ENCODE measurements at places on chromosomes 16 and 17.

GRCh38 chr16:72197545-72197944 lies 25.6 kb upstream of the PMFBP1 start:
- no peak for DNase-seq

- no peak for DNase-seq
These were observed 37.4 kb upstream of the COQ7 start for GRCh38 chr16:19029980-19030379.

- no peak for DNase-seq
These were observed 103.9 kb downstream of the OR1D5 start for GRCh38 chr17:2959371-2960130.

DNA sequence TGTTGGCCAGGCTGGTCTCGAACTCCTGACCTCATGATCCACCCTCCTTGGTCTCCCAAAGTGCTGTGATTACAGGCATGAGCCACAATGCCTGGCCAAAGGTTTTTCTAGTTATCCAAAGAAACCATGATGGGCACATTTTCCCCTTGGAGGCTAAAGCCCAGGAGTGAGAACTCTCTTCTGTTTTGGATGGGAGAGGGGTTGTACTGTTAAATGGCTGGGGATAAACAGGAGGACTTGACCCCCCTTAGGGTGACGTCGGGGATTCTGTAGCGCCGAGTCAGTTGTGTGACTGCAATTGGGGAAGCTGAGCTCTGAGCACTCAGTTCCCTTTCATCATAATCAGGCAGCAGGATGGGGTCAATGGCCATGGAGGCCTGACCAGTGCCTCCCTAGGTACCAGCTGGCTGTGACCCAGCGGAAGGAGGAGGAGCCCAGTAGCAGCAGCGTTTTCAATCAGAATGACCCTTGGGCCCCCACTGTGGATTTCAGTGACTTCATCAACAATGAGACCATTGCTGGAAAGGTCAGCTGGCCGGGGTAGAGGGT lies 4.1 kb downstream of the AOC3 start:
- DNase-seq = no peak

DNA sequence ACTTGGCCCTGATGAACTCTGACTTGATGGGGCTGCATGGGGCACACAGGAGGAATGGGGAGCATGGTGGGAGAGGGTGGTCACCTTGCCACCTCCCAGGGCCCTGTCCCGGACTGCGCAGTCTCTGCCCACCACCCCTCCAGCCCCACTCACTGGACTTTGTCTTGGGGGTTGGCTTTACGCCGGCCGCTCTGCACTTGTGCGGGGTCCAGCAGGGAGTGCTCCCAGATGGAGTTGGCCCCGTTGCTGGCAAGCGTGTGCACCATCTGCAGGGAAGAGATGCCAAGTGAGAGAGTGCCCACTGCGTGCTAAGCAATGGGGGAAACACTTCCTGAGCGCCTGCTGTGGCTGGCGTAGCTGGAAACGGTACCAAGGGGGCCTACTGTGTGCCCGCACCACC lies 6.7 kb downstream of the GIT1 start:
- DNase-seq = no peak

DNA sequence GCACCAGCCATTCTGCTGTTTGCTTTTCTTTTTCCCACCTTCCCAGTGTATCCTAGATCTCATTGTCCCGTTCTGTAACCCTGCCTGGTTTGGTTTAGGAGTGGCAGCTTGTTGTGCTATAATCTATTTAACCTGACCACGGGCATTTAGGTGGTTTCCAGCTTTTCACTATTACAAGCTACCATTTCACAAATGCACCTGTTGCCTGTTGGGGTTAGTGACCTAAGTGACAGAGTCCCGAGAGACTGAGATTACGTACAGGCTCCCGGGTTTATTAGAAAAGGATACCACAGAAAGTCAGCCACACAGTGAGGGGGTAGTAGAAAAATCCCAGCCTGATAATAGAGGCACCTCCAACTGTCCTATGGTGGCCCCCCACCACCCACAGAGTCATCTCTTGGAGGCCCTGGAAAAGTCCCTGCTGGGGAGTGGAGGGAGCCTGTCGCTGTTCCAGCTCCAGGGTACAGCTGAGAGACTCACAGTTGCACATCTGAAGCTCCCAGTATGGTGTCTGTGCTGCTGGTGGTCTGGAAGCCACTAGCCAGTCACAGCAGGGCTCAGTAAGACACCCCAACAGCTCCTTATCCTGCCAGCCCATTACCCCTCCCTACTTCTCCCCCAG lies 21.2 kb downstream of the CLEC16A start:
- no peak for DNase-seq

DNA sequence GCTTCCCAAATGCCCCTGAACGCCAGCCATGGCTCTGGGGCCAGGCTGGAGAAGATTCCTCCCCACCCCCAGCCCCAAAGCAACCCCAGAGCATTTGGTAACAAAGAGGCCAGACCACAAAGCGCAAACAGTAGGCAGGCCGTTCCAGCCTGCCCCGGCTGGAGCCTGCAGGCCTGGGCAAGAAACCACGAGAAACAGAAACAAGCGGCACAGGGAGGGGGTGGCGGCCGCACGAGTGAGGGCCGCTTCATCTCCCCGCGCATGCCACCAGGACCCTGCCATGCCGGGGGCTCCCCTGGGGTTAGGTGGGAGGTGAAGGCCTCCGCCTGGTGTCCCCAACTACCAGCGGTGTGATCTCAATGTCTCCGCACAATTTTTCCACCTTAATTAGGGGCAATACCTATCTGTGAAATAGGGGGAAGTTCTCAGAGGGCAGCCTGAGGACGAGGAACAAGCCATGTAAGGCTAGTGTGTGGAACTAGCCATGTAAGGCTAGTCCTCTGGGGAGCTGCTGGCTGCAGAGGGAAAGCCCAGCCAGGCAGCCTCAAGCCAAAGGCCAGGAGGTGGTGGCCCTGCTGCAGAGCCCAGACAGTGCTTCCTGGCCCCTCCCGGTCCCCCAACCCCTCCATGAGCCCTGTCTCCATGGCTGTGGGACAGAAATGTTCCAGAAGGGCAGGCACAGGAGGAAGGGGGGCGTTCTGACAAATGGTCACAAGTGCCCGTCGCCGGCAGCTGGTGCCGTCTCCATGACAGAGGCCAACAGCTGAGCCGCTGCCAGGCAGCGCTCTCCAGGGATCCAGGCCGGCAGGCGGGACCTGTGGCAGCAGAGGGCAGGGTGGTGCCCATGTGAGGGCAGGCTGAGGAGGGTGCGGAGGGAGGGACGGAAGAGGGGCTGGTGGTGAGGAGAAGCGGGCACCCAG lies 14.5 kb upstream of the MTSS2 start:
- no peak for DNase-seq

DNA sequence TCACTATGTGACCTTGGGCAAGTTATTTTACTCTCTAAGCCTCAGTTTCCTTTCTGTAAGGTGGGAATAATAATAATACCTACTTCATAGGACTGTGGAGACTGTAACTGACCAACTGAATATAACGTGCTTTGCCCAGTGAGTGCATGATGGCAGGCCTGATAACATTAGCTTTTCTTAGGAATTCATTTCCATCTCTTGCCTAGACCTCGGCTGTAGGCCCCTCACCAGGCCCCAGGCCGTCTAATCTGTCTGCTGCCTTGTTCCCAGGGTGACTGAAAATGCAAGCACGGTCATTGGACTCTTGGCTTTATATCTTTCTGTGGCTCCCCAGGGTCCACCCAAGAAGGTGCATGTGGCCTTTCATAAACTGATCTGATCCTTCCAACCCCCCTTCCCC lies 6.7 kb upstream of the UBE2O start:
- DNase-seq = no peak

DNA sequence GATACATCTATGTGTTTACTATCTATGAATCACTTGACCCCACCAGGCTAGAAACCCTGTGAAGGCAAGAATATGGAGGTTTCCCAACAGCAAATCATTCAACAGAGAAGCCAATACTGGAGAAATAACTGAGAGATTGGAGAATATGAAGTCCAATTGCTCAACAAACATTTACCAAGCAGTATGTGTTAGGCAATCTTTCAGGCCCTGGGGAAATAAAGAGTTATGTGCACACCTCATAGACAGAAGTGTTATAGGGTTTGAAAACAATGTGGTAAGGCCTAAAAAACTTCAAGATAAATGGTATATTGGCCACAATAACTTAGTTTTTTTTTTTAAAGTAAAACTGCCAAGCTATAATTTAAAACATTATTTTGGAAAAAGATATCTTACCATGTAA lies 1245.8 kb downstream of the CDH11 start:
- DNase-seq = peak; percentile 37

GRCh38 chr16:66920924-66921680 lies 2.4 kb upstream of the CDH16 start:
- no peak for DNase-seq

GRCh38 chr17:75695141-75695829 lies 26.0 kb upstream of the ITGB4 start:
- no peak for DNase-seq

DNA sequence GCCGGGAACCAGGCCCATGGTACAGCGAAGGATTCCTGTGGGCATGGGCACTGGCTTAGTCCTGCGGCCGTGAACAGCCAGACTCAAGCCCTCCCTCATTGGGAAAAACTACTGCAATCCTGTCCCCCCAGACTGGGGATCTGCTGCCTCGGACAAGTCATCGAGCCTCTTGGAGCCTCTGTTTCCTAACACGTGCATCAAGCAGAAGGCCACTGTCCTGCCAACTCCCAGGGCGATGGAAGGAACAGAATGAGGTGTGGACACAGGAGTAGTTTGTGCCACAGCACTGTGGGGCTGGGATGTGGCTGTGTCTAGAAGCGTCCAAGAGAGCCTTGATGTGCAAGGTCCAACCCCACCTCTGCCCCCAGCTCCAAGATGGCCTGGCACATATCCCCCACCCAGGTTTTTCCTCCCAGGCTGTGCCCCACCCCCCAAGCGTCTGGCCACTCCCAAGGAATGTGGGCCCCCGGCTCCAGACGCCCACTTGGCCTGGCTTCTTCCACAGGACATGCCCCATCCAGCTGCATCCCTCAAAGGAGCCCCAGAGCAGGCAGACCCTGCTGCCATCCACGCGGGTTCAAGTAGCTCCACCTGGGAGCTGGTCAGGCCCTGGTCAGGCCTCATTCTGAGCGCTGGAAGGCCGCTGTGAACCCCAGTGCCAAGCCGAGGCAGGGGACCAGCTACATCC lies 3.4 kb downstream of the CAMKK1 start:
- no peak for DNase-seq

GRCh38 chr16:49488336-49488735 lies 114.7 kb downstream of the C16orf78 start:
- DNase-seq = no peak
